ENCODE measurements at places on chromosomes 11 and 22. TPM values are rescaled to one million over a fixed set of nuclear protein-coding genes. Genes with fewer than 3 reads are reported as not detected.

The SMDT1 gene
- 3.2 TPM for total RNA-seq

The NPTXR gene
- 4.4 TPM for total RNA-seq

The SLC22A12 gene
- not detected for total RNA-seq

The OR4D5 gene
- not detected for total RNA-seq

The HORMAD2 gene
- total RNA-seq: not detected

The ANO1 gene
- total RNA-seq: 1.8 TPM

The POTEH gene
- not detected for total RNA-seq

The RIMBP3B gene
- total RNA-seq: under 0.01 TPM

The APOA1 gene
- 0.32 TPM for total RNA-seq

The RIMBP3C gene
- total RNA-seq: under 0.01 TPM

The SLC22A25 gene
- not detected for total RNA-seq

The ZNF280B gene
- 1.8 TPM for total RNA-seq

The ZP1 gene
- total RNA-seq: 1.6 TPM

The SAA4 gene
- not detected for total RNA-seq

The CARD18 gene
- total RNA-seq: not detected

The DDI1 gene
- total RNA-seq: not detected

The MUC6 gene
- not detected for total RNA-seq

The CALCB gene
- total RNA-seq: not detected

The MFRP gene
- total RNA-seq: not detected

The SDF2L1 gene
- 24.3 TPM for total RNA-seq

The ISX gene
- total RNA-seq: not detected

The NXPE2 gene
- not detected for total RNA-seq

The PHF5A gene
- 64.8 TPM for total RNA-seq

The RASL10A gene
- total RNA-seq: not detected

Measured in epithelial cell of alveolus of lung (primary cell).